ENCODE measurements at places on chromosomes 12 and 14. TPM values are rescaled to one million over a fixed set of nuclear protein-coding genes. Genes with fewer than 3 reads are reported as not detected.

- H3K27ac ChIP-seq, result no peak overlapping the region
- peaks cover 6% of the 10 kb centered on the region for H3K4me1 ChIP-seq
- H3K4me3 ChIP-seq, result no peak overlapping the region
- no peaks in the 10 kb centered on the region for H3K27me3 ChIP-seq
- no peak for DNase-seq
- H3K36me3 ChIP-seq, result no peaks in the 10 kb centered on the region
Measured at GRCh38 chr12:19148860-19149259, 19.3 kb downstream of the PLEKHA5 start.

DNA sequence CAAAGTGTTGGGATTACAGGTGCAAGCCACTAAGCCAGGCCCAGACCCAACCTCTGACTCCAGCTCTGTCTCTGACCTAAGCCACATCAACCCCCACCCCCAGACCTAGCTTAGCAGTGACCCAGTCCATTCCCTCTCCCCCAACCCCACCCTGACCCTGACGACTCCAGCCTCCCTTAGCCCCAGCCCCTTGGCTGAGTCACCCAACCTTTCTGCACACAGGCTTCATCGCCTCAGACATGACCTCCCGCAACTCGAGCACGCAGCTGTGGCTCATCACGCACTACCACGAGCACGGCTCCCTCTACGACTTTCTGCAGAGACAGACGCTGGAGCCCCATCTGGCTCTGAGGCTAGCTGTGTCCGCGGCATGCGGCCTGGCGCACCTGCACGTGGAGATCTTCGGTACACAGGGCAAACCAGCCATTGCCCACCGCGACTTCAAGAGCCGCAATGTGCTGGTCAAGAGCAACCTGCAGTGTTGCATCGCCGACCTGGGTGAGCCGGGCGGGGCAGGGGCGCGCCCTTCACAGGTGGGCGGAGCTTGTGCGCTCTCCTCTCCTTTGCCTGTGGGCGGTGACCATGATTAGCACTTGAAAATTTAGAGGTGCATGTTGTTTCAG is 7.8 kb downstream of the ACVRL1 start:
- no peak overlapping the region for H3K4me3 ChIP-seq
- H3K27me3 ChIP-seq, result no peaks in the 10 kb centered on the region
- DNase-seq, result no peak
- peaks cover 6% of the 10 kb centered on the region for H3K4me1 ChIP-seq
- no peak overlapping the region for H3K27ac ChIP-seq
- no peaks in the 10 kb centered on the region for H3K36me3 ChIP-seq

DNA sequence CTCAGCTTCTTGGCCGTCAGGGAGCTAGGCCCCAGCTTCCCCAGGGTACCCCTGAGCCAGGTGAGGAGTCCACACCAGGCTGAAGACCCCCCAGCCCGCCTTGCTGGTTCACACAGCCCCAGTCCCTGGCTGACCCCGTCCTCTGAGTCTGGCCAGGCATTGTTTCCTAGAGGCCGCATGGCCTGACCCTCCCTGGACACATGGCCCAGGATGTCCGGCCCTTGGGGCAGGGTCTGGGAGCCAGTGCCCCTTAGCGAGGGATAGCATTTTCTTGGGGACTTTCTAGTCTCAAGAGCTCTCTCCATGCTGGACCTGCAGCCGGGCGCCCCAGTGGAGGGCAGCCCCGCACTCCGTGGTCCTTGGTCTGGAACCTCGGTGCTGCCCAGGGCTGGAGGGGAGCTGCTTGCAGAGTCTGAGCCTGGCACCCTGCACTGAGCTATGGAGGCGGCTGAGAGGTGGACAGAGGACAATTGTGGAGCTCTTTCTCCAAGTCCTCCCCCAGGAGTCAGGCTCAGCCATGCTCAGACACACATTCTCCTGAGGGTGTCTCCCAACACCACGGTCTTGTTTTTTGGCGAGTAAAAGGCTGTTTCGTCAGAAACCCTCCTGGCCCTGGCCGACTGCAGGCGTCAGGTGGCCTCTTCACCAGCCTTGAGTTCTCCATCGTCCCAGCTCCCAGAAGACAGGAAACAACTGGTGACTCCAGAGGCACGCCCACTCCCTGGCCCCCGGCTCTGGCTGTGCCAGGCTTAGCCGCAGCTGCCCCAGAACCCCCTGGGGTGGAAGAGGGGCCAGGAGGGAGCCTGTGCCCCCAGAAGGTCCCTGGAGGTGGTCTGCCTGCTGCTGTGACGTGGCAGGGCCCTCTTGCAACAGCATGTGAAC is 17.6 kb upstream of the CRIP2 start:
- no peak overlapping the region for H3K4me3 ChIP-seq
- DNase-seq, result no peak
- H3K4me1 ChIP-seq, result no peaks in the 10 kb centered on the region
- H3K36me3 ChIP-seq, result no peaks in the 10 kb centered on the region

DNA sequence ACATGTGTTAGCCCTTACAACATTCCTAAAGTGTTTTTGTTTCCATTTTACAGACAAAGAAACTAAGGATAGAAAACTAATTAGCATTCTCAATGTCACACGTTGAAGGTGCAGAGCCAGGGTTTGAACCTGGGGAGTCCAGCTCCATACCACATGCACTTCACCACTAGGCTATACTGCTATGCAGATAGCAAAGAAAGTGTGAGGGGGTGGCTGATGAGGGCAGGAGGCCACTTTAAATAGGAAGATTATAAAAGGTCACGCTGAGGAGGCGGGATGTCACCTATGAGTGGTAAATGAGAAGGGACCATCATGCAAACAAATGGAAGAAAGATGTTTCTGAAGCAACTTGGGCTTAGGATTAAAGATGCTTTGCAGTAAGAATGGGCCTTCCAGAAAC is 213.9 kb downstream of the EGLN3 start:
- H3K4me3 ChIP-seq, result no peak overlapping the region
- H3K27ac ChIP-seq, result no peak overlapping the region
- no peaks in the 10 kb centered on the region for H3K4me1 ChIP-seq
- no peaks in the 10 kb centered on the region for H3K27me3 ChIP-seq
- no peak for DNase-seq

GRCh38 chr14:50823051-50823761 is 7.8 kb downstream of the NIN start:
- H3K4me3 ChIP-seq, result no peak overlapping the region
- H3K27ac ChIP-seq, result peak overlapping the region; percentile 60
- H3K4me1 ChIP-seq, result peaks cover 10% of the 10 kb centered on the region
- no peaks in the 10 kb centered on the region for H3K27me3 ChIP-seq
- no peaks in the 10 kb centered on the region for H3K36me3 ChIP-seq

DNA sequence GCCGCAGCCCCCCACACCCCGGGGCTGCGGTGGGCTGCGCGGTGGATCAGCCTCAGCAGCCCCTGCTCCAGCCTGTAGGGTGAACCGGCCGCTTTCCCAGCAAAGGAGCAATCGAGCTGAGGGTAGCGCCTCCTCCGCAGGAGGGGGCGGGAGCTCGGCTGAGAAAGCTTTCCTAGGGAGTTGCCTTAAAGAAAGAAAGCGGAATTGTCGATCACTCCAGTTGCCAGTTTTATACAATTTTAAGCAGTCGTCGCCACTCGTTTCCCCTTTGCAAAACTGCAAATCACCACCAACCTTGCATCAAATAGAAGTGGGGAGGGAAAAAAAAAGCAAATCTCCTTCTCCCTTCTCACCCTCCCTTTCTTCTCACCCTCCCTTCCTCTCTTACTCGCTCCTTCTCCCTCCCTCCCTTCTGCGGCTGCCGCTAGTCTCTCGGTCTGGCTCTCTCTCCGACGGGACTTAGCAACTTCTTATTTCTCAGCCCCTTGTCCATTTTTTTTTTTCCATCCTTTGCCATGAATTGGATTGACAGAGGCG is at the start of gene PDE3A:
Gene PDE3A, plus strand, starts transcription at position 424 of the 537 bp plus-strand sequence. CDS start 748 bp downstream, outside the sequence.
- H3K27me3 ChIP-seq, result no peaks in the 10 kb centered on the region
- peak within 1 kb of the TSS; percentile 80 for H3K4me3 ChIP-seq
- H3K4me1 ChIP-seq, result peaks cover 2% of the 10 kb centered on the region
- peak; percentile 71 for DNase-seq
- peak within 1 kb of the TSS; percentile 86 for H3K27ac ChIP-seq

DNA sequence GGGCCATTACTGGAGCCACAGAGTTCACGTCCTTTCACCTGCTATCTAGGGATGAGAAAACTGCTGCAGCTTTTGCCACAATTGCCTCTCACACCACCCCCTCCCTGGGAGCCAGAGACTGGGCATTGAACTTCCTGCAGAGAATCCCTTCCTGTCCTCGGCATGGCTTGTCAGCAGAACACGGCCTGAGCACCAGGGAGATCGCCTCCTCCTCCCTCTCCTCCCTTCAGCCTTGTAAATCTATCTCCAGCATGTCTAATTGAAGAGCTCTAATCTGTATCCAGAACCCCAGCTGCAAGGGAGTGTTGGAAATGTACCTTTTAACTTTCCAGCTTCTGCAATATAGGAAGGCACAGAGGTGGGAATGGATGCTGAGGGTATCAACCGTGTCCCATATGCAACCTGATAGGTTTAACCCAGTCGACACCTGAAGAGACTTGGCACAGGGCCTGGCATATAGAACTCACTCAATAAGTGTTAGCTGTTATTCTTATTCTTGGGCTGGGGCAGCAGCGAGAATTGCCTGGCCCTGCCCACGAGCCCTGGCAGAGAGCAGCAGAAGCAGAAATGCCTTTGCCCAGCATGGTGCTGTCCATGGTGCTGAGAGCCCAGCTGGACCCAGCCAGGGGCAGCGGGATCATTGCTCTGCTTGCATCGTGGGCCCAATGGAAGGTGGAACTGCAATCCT is 26.8 kb downstream of the TMEM63C start:
- H3K4me3 ChIP-seq, result no peak overlapping the region
- no peaks in the 10 kb centered on the region for H3K27me3 ChIP-seq
- no peaks in the 10 kb centered on the region for H3K4me1 ChIP-seq
- H3K27ac ChIP-seq, result no peak overlapping the region
- DNase-seq, result peak; percentile 78

- peak; percentile 12 for DNase-seq
- no peaks in the 10 kb centered on the region for H3K27me3 ChIP-seq
- H3K36me3 ChIP-seq, result no peaks in the 10 kb centered on the region
Measured at GRCh38 chr14:101070540-101071492, 167.3 kb upstream of the RTL1 start.

DNA sequence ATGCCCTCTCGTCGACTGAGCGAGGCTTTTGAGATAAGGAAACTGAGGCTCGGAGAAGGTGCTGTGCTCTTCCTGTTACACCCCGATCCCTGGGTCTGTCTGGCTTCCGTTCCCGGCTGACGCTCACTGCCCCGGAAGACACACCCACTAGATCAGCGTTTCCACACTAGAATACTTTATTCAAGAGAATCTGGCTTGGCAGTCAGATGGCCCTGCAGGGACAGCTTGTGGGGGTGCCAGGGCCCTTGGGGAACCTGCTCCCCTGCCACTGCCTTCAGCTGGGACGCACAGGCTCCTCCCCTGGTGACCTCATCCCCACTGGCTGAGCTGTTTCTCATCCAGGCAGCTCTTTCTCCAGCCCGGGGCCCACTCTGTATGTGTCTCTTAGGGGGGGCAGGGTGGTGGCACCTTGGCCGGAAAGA is 13.7 kb downstream of the PGF start:
- no peak overlapping the region for H3K4me3 ChIP-seq
- H3K27me3 ChIP-seq, result no peaks in the 10 kb centered on the region
- no peak for DNase-seq

DNA sequence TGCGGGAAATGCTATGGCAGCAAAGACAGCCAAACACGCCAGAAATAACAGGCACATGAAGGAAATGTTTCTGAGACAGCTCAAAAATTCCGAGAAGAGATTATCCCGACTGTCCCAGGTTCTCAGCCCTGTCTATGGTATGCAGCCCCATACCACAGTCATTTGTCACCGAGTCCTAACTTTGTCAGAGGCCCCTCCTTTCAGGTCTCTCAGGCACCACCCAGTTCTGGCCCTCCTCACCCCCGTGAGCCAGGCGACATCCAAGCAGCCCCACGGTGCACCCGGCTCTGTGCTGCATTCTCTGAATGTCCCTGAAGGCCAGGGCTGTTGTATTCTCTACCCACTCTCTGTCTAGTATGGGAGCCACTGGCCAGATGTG is 24.0 kb downstream of the SSH1 start:
- H3K36me3 ChIP-seq, result no peaks in the 10 kb centered on the region
- no peak for DNase-seq
- no peaks in the 10 kb centered on the region for H3K27me3 ChIP-seq
- peaks cover 12% of the 10 kb centered on the region for H3K4me1 ChIP-seq
- no peak overlapping the region for H3K4me3 ChIP-seq
- no peak overlapping the region for H3K27ac ChIP-seq

DNA sequence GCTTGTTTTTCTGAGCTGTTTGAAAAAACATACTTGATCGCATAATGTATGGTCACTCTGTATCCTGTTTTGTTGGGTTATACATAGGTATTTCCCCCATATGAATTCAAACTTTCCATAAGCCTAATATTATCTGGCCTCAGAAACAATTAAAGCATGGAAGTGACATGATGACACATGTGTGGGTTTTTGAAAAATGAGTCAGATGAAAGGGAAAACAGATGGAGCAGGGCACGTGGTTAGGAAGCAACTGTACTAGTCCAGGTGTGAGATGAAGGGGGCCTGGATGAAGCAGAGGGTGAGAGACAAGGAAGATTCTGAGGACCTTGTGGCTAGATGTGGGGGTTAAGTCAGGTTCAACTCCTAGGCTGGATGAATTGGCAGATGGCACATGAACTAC is 92.7 kb upstream of the DNM1L start:
- peaks cover 7% of the 10 kb centered on the region for H3K4me1 ChIP-seq
- H3K27me3 ChIP-seq, result no peaks in the 10 kb centered on the region
- H3K27ac ChIP-seq, result no peak overlapping the region
- no peak overlapping the region for H3K4me3 ChIP-seq
- DNase-seq, result no peak

GRCh38 chr12:68761442-68761812 is 15.5 kb downstream of the SLC35E3 start:
- H3K27me3 ChIP-seq, result no peaks in the 10 kb centered on the region
- no peak overlapping the region for H3K27ac ChIP-seq
- H3K4me3 ChIP-seq, result no peak overlapping the region
- no peaks in the 10 kb centered on the region for H3K4me1 ChIP-seq
- no peak for DNase-seq
- no peaks in the 10 kb centered on the region for H3K36me3 ChIP-seq

DNA sequence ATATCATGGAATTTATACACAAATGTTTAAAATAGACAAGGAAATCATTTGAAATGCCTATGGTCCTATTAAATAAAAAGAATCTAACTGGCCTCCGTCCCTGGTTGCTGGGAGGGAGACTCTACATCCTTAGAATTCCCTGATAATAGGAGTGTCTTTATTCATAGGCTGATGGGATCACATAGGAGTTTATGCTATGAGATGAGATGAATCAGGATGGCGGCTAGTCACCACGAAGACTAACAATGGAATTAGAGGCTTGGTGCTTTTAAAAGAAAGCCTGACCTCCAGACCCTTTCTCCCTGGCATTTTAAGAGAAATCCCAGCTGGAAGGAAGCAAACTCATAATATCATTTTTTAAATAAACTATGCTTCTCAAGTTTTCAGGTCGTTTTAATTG is 69.7 kb downstream of the SEC23A start:
- no peaks in the 10 kb centered on the region for H3K4me1 ChIP-seq
- H3K4me3 ChIP-seq, result no peak overlapping the region
- H3K36me3 ChIP-seq, result no peaks in the 10 kb centered on the region
- H3K27ac ChIP-seq, result no peak overlapping the region

GRCh38 chr12:92356425-92356824 is 210.8 kb upstream of the BTG1 start:
- H3K4me1 ChIP-seq, result no peaks in the 10 kb centered on the region
- no peaks in the 10 kb centered on the region for H3K27me3 ChIP-seq
- DNase-seq, result no peak
- no peak overlapping the region for H3K4me3 ChIP-seq

Gene RASSF9
- total RNA-seq, result 1.2 TPM

Gene OR6C2
- not detected for total RNA-seq

Gene SERPINA6
- total RNA-seq, result not detected

Gene SPTB
- total RNA-seq, result 0.68 TPM

Gene ACRBP
- total RNA-seq, result 0.92 TPM

Gene KCNJ8
- total RNA-seq, result 13.0 TPM

Gene STRN3
- 32.4 TPM for total RNA-seq

Gene KCNA5
- 1.4 TPM for total RNA-seq

Gene ARHGEF40
- 66.1 TPM for total RNA-seq

Gene HOXC4
- 13.1 TPM for total RNA-seq

Gene TTC6
- total RNA-seq, result not detected
